ENCODE measurements at places on chromosomes 4 and X.

DNA sequence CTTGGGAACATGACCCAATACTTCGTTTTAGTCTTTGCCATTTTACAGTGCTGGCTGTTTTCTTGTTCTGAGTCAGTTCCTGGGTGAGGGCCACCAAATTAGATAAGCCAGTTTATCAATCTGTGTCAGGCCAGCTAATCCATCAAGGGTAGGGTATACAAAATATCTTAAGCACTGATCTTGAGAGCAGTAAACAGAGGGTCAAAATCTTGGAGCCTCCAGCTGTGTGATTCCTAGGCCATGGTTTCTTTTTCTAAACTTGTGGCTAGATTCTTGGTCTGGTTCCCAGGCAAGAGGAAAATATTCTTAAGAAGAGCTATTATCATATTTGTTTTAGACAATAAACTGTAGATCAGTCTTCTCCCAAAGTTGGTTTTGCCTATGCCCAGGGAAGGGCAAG, 1396.6 kb upstream of the PABPC4L start:
- no peak for DNase-seq

GRCh38 chr4:133476063-133476462, 327.0 kb downstream of the PCDH10 start:
- DNase-seq: no peak

GRCh38 chr4:7384929-7385890, 49.5 kb downstream of the PSAPL1 start:
- no peak for DNase-seq

GRCh38 chr4:170849969-170850368, 760.2 kb upstream of the AADAT start:
- no peak for DNase-seq

GRCh38 chr4:7032596-7032995, 10.6 kb upstream of the TADA2B start:
- DNase-seq: no peak

- DNase-seq: no peak
Observed at GRCh38 chr4:153433754-153434105, 32.4 kb upstream of the TMEM131L start.

DNA sequence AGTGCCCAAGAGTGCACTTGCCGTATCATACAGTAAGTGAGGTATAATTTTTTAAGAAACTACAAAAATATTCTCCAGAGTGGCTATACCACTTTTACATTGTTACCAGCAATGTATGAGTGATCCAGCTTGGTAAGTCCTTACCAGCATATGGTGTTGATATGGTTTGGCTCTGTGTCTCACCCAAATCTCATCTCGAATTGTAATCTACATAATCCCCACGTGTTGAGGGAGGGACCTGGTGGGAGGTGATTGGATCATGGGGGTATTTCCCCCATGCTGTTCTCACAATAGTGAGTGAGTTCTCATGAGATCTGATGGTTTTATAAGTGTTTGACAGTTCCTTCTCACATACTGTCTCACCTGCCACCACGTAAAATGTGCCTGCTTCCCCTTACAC, 44.8 kb downstream of the RBMX start:
- no peak for DNase-seq

All from AG09319 (cell line).